Muscle of leg (tissue), 16 donors: ENCODE measurements at places on chromosomes 4 and X. TPM values are rescaled to one million over a fixed set of nuclear protein-coding genes. Genes with fewer than 3 reads are reported as not detected.

The TLR10 gene
- total RNA-seq, result 0.27 TPM

The VEGFC gene
- 5.1 TPM for total RNA-seq

The TEX13C gene
- not detected for total RNA-seq

The OCRL gene
- 7.7 TPM for total RNA-seq

The PABPC1L2B gene
- total RNA-seq, result 0.04 TPM

The RNF150 gene
- 37.6 TPM for total RNA-seq

The MAOA gene
- total RNA-seq, result 0.44 TPM

The COL4A6 gene
- 2.1 TPM for total RNA-seq

The LRCH2 gene
- total RNA-seq, result 4.0 TPM

The PDE5A gene
- total RNA-seq, result 26.1 TPM

The TCEAL5 gene
- 2.9 TPM for total RNA-seq

The SLIT2 gene
- 10.7 TPM for total RNA-seq

The IRS4 gene
- 0.09 TPM for total RNA-seq

The SLC2A9 gene
- 2.4 TPM for total RNA-seq

The GLOD5 gene
- not detected for total RNA-seq

The MAGEA4 gene
- not detected for total RNA-seq

The SEC24B gene
- 14.7 TPM for total RNA-seq

The IL15 gene
- 4.5 TPM for total RNA-seq

The CETN2 gene
- 35.5 TPM for total RNA-seq

The DIAPH2 gene
- total RNA-seq, result 15.8 TPM

The SSX2 gene
- not detected for total RNA-seq

The IL1RAPL1 gene
- 2.3 TPM for total RNA-seq

The TMEM156 gene
- total RNA-seq, result 0.35 TPM

The FUNDC2 gene
- total RNA-seq, result 155 TPM

The ATOH1 gene
- total RNA-seq, result not detected

The AREG gene
- 0.09 TPM for total RNA-seq

The RHOXF1 gene
- total RNA-seq, result 0.09 TPM

The PAGE5 gene
- not detected for total RNA-seq

The EMD gene
- 8.7 TPM for total RNA-seq

The GYPE gene
- total RNA-seq, result 1.2 TPM

The PGRMC1 gene
- total RNA-seq, result 98.5 TPM
